ENCODE measurements at places on chromosomes 2 and 18.

DNA sequence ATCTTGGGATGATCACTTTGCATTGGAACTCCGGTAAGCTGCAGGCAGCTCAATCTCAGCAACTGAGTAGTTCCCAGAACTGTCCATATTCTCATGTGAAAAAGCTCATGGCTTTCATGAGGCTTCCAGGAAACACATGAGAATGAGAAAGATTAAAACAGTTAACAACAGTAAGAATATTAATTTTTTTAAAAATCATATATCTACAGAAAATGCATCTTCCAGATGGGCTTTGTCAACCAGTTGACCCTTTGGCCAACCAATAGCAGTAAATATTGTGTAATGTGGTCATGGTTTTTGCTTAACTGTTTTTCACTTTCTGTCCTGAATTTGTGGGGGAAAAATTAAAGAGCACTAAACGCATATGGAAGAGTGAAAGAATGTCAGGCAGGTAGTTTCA lies 131.2 kb upstream of the CCDC195 start:
- no peak for DNase-seq

DNA sequence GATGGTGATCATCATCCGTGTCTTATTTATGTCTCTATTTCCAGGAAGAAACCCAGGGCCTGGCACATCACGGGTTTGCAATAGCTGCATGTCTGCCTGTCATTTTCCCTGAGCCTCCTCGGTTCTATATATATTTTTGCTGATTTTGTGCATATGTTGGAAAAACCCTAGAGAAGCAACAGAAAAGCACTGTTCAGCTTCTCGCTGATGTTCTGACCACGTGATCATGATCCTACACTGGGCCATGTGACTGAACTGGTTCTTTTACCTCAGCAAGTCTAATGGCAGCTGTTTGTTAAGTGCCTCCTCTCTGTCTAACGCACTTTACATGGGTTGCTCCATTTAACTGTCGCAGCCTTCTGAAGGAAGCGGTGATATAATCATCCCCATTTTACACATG lies 71.3 kb downstream of the CMPK2 start:
- no peak for DNase-seq

DNA sequence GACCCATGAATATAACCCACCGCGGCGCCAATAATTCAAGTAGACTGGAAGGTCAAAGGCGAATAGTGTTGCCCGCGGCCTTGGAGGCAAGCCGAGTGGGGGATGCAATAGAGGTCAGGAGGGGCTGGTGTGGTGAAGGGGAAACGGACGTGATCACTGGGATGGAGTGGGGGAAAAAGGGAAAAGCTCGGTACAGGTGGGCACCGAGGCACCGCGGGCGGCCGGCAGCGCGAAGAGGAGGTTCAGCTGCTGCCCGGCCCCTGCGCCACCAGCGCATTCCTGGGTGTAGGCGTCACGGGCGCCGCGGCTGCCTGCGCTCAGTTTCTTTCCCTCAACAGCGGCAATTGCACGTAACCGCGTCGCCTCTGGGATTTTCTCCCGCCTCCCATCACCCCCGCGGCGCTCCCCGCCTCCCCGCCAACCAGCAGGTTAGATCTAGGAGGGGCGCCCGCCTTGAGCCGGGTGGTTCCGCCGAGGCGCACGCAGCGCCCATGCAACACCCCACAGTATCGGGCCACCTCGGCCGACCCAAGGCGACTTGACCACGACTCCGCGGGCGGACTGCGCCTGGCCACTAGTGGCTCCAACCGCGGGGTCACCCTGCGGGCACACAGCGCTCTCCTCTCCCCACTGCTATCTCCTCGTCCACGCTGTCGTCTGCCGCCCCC lies 1.5 kb downstream of the RND3 start:
- DNase-seq = no peak

- no peak for DNase-seq
Observed at GRCh38 chr2:6784291-6784690, 81.4 kb downstream of the CMPK2 start.

- no peak for DNase-seq
Observed at GRCh38 chr2:126770466-126770865, 114.5 kb downstream of the GYPC start.

- no peak for DNase-seq
Observed at GRCh38 chr2:130344578-130344977, 1.9 kb downstream of the IMP4 start.

GRCh38 chr2:10242998-10243925 lies 59.4 kb upstream of the HPCAL1 start:
- no peak for DNase-seq

GRCh38 chr2:238069021-238069709 lies 8.4 kb downstream of the SCLY start:
- no peak for DNase-seq

- no peak for DNase-seq
Observed at GRCh38 chr18:58567453-58568196, 61.3 kb downstream of the ALPK2 start.

DNA sequence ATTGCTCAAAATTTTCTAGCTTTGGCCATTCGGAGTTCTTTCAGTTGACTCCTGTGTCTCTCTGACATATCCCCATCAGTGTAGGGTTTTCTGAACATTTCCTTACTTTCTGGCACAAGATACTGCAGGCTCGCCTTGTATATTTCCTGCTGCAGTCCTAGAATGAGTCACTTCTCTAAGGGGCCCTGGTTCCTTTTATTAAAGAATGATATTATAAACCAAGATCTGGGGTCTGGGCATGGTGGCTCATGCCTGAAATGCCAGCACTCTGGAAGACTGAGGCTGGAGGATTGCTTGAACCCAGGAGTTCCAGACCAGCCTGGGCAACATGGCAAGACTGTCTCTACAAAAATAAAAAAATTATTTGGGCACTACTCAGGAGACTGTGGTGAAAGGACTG lies 3.0 kb upstream of the RPL37A start:
- no peak for DNase-seq

DNA sequence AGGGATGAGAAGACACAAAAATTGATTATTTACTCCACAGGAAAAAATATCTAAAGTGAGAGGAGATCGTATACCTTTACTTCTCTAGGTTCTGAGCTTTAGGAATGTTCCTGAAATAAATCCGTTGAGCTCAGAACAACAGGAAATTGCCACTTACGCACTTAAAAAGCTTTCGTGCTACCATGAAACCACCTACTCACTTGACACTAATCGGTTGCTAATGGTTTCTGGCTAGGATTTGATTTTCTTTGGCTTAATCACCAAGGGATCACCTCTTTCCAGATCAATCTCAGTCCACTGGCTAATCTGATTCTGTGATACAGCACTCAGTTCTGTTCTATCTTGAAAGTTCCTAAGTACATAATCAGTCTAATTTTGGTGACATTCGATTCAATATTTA lies 419.6 kb downstream of the DLGAP1 start:
- no peak for DNase-seq
